ENCODE measurements at places on chromosomes 1 and 21. TPM values are rescaled to one million over a fixed set of nuclear protein-coding genes. Genes with fewer than 3 reads are reported as not detected.

REN gene
- total RNA-seq = not detected

SLC26A9 gene
- total RNA-seq = 2.9 TPM

PTPN22 gene
- total RNA-seq = not detected

DNA sequence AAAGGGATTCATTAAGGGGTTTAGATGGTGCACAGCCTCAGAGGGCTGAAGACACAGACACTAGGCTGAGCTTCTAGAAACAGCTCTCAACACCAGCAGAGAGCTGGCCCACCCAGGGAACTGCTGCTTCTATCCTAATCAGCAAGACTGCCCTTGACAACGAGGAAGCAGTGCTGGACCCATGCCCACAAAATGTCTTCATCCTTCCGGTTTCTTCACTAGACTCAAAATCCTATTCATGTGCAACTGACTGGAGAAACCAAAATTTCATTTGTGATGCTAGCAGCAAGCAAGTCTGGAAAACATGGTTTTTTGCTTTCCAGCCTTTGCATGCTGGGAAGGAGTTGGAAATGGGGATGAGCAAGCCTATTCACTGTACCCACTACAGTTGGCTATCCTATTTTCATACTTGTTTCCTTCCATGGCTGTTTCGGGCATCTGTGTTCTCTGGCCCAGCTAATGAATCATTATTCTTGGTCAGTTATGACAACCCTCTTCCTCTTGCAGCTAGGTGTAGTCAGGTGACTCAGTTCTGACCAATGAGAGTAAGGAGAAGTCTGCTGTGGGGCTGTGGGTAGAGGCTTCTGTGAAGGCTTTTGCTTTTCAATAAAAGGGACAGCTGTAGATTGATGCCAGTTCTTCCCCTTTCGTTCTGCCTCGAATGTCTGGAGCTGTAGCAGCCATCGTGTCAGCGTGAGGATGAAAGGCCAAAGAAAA is 14.6 kb upstream of the TMEM61 start:
- DNase-seq = no peak

- DNase-seq = no peak
These were observed 64.1 kb downstream of the KIFAP3 start for GRCh38 chr1:170010443-170010842.

DNA sequence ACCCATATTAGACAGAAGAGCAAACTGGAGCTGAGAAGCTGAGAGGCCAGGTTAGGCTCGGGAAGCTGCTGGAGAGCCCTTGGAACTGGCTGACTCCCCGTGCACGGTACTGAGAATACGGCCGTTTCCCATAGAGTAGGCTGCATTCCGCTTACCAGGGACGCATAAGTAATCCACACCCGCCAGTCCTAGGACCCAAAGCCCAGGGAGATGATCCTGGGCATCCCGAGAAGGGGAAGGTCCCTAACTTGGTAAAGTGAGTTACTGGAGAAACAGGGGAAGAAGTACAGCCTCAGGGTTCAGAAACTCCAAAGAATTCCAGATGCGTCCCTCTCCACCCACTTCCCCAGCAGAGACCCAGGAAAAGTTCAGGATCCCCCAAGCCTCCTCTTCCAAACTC is 1.3 kb downstream of the LRRC38 start:
- DNase-seq = no peak

DNA sequence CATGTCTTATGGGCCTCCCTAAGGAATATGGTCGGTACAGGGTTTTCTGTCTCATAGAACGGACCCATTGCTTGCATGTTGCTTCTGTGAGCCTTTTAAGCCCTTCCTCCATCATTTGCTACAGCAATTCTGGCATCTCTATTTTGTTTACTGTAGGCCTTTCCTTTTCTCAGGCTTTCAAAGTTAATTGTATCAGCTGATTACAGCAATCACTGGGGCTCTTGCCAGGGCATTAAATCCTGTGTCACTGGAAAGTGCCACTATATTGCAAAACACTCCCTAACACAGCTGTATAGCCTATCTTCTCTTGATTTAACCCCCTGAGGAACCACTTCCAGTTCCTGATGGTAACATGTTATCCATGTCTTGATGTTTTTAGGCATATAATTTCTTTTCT is 156.5 kb downstream of the PDE4B start:
- DNase-seq = no peak

DNA sequence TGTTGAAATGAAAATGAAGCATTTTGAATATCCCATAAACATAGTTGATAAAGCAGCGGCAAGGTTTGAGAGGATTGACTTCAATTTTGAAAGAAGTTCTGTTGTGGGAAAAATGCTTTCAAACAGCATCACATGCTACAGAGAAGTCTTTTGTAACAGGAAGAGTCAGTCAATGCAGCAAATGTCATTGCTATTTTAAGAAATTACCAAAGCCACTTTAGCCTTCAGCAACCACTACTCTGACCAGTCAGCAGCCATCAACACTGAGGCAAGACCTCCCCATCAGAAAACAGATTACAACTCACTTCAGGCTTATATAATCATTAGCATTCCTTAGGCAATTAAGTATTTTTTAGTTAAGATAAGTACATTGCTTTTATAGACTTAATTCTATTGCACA is 33.8 kb upstream of the FCRL3 start:
- no peak for DNase-seq

- peak; percentile 52 for DNase-seq
These were observed at the start of gene FNDC5 for GRCh38 chr1:32870615-32871363. TSS of gene FNDC5 (minus strand) at chr1:32870912.

DNA sequence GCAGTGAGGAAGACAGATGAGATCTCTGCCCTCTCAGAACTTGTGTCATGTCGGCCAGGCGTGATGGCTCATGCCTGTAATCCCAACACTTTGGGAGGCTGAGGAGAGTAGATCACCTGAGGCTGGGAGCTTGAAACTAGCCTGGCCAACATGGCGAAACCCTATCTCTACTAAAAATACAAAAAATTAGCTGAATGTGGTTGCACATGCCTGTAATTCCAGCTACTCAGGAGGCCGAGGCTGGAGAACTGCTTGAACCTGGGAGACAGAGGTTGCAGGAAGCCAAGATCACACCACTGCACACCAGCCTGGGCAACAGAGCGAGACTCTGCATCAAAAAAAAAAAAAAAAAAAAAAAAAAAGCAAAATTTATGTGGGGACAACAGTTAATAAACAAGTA is 40.9 kb upstream of the RALGPS2 start:
- DNase-seq = no peak

- DNase-seq = no peak
These were observed 8.7 kb downstream of the TOR3A start for GRCh38 chr1:179090522-179090921.

DNA sequence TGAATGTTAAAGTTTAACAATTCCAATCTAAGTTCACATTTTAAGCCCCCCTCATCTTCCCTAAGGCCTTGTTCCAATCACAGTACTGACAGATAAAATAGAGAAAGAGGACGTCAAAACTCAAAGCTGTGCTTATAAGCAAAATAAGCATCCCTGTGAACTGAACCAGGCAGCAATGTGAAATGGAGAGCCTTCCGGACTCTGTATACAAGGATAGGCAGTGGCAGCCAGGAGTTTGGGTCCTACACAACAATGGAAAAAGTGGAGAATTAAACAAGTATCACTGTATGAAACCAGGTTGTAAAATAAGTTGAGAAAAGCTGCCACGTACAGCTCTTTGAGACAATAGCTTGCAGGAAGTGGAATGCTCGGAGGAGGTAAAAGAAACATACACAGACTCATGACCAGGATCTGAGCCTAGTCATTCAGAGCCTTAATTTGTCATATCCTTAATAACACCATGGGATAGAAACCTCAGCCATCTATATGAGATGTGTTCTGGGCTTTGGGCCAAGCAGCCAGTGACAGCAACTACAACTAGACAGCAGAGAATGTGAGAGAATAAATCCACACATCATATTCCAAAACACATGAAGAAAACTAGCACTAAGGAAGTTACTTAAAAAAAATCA is 55.2 kb upstream of the PALMD start:
- DNase-seq = no peak

- peak; percentile 70 for DNase-seq
These were observed 2.9 kb downstream of the LMO4 start for GRCh38 chr1:87331365-87332241.

- DNase-seq = no peak
These were observed 31.5 kb downstream of the CFHR5 start for GRCh38 chr1:197008861-197009260.

GRCh38 chr1:161185732-161186311 is 8.5 kb upstream of the B4GALT3 start:
- no peak for DNase-seq

DNA sequence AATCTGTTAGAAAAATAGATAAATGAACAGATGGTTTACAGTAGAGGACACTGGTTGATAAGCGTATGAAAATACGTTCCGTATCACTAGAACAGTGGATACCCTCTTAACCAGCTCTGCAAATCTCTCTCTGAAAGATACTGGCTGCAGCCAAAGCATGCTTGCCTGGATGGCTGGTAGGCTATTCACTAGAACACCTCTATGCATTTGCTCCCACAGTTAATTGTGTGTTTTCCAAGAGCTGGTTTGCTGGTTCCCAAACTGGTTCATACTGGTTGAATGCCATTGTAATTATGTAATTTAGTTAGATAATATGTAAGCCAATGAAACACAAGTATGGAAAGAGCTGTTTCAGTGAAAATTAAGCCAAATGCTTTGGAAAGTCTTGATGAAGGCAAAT is 126.6 kb downstream of the C1orf21 start:
- no peak for DNase-seq

Data from progenitor cell of endocrine pancreas (in vitro differentiated cells).